ENCODE measurements at places on chromosomes 4 and X.

- DNase-seq = no peak
Observed at GRCh38 chr4:971666-972500, 1.5 kb downstream of the DGKQ start.

DNA sequence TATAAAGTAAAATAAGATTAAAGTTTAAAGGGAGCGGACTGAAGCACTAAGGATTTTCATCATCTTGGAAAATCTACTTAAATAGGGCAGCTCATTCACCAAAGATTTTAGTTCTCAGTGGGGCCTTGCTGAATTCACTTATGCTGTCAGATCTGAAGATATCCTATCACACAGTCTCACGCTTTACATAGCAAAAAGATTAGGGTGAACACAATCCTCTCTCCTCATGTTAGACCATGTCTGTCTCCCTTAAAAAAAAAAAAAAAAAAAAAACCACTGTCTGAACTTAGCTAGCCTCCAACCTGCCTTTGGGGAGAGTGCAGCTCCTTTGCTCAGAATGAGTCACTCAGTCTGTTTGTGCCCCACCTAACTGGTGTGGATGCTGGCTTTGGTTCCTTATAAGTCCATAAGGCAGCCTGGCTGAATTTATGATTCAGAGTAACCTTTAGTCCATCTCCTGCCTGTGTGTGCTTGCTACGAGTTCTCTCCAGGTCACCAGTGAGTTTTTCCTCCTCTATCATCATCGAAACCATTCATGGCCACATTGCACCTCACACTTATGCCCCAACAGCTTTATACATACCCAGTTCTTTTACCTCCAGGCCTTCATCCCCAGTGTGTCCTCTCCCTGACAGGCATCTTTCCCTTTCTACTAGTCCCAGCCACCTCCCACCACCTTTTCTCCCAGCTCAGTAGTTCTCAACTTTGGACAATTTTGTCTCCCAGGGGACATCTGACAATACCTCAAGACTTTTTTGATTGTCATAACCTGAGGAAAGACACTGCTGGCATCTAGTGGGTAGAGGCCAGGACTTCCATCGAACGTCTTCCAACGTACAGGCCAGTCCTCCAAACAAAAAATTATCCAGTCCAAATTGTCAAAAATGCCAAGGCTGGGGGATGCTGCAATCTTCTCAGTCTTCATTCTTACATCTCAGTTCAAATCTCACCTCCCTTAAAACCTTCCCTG is 220.7 kb upstream of the EMCN start:
- no peak for DNase-seq

DNA sequence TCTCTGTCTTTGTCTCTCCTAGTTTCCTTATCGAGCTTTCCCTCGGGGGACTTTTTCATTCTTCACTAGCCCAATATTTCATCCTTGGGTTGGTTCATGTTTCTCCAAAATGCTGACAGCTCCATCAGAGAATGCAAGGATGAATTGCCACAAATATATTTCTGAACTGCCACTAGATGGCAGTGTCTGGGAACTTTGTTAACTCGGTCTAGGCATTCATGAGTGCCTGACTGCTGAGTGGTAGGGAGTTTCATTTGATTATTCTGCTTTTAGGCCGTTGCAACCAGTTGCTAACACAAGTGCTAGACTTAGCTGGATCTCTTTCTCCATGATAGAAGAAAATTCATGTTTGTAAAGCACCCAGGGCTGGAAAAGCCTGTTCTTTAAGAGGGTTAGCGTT is 73.5 kb upstream of the RAP2C start:
- DNase-seq = no peak

- no peak for DNase-seq
Observed at GRCh38 chr4:67580577-67580976, 22.1 kb downstream of the STAP1 start.

GRCh38 chrX:150298841-150299551 is 64.1 kb upstream of the MAMLD1 start:
- DNase-seq = no peak

DNA sequence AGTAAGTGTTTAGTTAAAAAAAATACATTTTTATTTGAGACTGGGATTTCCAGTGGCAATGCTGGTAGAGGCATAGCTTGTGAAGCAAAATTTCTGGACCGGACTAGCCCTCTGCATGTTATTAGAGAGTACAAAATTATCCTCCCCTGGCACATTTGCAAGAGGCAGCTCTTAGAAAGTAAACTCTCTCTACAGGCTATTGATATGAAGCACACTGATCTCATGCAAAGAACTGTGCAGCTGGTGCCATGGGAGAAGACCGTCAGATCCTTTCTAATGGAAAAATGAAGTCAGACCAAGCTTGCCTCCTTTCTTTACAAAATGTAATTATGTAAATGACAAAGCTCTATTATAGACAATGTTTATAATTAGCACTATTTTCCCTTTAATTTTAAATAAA is 2717.2 kb downstream of the PCDH7 start:
- DNase-seq = no peak

GRCh38 chr4:184457535-184458249 is 16.7 kb downstream of the IRF2 start:
- no peak for DNase-seq

GRCh38 chrX:150143721-150144440 is 205.6 kb upstream of the EOLA2 start:
- DNase-seq = no peak

DNA sequence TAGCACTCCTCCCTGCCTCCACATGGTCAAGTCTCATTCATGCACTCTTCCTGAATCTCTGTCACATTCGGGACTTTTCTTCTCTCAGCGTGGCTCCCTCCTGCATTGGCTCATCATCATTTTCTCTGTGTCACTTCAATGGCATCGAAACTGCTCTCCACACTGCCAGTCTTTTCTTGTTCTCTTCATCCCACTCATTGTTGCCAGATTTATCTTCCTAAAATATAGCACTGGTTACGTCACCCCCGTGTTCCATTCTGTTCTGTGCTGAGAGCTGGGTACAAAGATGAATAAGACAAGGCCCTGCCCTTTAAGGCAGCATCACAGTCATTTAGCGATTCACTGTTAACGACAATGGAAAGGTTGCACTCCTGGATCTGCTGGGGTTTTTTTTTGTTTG is 174.4 kb upstream of the TBC1D9 start:
- no peak for DNase-seq

DNA sequence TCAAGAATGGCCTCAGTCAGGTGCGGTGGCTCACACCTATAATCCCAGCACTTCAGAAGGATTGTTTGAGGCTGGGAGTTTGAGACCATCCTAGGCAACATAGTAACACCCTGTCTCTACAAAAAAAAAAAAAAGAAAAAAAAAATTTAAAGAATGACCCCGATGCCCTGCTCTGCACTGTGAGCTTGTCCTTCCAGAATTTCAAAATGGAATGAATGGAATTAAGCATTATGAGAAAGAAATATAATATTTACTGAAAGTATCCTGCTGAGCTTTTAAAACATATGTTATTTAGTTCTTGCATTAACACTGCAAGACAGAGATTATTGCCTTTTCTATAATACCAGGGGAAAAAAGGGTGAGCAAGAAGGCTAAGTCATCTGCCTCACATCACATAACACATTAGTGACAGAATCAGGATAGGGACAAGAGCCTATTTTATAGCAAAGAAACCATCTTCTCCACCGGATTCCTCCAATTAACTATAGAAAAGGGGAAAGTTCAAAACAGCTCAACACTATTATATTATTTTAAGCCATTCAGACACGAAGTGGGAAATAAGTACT is 41.9 kb upstream of the GAB1 start:
- DNase-seq = no peak

- no peak for DNase-seq
Observed at GRCh38 chrX:118968031-118968430, 6.4 kb upstream of the LONRF3 start.

DNA sequence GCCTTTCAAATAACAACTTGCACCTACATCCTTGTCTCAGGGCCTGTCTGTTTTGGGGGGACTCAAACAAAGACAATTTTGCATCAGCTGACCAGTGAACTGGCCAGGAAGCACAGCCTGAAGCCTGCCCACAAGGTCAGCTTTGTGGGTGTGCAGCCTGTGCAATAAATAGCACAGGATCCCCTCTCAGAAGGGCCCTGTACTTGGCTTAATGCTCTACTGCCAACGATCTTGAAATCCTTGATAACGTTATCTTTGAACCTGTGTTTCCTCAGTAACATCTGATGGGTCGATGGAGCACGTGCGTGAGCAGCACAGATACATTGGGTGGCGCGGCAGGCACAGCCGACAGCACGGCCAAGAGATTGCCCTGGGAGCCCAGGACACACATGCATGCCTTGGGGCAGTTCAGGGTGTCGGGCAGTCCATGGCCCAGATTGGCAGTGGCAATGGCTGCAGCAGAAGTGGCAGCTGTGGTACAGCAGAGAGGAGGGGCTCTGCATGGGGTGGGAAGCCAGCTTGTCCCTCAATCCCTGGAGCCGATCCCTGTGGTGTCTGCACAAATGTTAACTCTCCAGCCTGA is 58.8 kb upstream of the ATP6AP2 start:
- no peak for DNase-seq

- DNase-seq = no peak
Observed at GRCh38 chrX:114798907-114799306, 215.0 kb downstream of the HTR2C start.

DNA sequence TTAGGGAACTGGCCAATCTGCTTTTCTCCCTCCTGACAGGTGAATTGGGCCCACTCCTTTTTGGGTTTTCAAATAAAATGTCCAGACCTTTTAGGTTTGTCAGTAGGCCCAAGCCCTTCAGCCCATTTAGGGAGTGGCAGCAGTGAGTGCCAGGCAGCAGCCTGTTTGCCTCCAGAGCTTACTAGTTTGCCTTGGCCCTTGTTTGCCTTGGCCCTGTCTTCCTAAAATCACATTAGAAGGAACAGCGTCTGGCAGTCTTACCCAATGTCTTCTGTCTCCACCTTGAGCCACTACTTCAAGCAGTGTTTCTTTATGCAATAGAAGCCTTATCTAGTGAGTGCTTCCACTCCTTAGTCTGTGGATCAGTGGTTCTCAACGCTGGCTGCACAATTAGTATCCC is 117.1 kb downstream of the TMEM164 start:
- DNase-seq = no peak

DNA sequence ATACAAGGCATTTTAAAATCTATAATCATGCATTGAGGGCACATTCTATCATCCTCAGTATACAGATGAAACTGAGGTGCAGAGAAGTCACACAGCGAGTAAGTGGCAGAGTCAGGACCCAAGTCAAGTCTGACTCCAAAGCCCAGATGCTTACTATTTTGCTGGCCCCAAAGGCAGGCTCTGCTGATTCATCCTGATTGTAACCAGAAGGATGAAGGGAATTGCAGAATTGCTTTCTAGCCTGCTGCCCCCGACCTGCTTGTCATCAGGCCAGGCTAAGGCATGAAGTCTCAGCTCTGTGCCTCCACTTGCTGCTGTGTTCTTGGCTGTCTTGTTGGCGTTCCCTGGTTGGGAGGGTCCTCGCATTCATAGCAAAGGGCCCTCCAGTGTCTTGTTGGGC is 62.7 kb downstream of the SLC9A6 start:
- no peak for DNase-seq

- no peak for DNase-seq
Observed at GRCh38 chr4:147006229-147006628, 60.6 kb upstream of the TTC29 start.

GRCh38 chr4:8121292-8122015 is 37.2 kb downstream of the ABLIM2 start:
- DNase-seq = no peak

GRCh38 chr4:143728166-143728565 is 27.7 kb upstream of the FREM3 start:
- DNase-seq = no peak

- no peak for DNase-seq
Observed at GRCh38 chrX:19188566-19188965, 66.3 kb upstream of the ADGRG2 start.

DNA sequence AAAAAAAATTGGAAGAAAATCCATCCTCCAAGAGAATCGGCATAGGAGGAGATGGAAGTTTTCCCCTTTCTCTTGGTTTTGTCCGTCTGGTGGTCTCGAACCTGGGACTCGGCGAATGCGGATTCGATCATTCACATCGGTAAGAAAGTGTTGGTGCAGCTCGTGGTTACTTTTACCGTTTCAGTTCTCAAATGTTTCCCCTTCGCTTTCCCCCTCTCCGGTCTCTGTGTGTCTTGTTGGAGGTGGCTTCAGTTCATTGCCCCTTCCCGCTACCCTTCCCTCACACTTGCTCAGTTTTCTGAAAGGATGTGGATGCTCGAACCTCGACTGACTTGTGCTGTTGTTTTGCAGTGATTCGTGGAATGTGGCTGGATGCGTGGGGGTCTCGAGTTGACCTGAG is 840 bp downstream of the GRID2 start:
- DNase-seq = no peak

- DNase-seq = no peak
Observed at GRCh38 chrX:74585766-74586165, 28.7 kb downstream of the RLIM start.

DNA sequence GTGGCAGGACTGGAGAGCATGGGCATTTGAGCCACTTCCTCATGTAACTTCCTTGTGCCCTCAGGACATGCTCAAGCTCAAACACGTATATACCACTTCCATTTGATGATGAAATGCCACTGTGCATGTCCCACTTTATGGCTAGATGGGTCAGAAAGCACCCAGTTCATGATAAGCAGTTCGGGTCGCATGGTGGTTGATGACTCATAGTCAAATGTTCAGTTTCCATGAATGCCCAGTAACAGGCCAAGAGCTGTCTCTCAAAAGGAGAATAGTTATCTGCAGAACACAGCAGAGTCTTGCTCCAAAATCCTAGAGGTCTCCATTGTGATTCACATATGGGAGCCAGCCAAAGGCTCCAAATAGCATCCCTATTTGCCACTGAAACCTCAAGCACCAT is 48.9 kb upstream of the SPIN3 start:
- DNase-seq = no peak

- no peak for DNase-seq
Observed at GRCh38 chr4:35933901-35934300, 310.4 kb downstream of the ARAP2 start.

GRCh38 chr4:98381306-98381705 is 120.1 kb downstream of the RAP1GDS1 start:
- DNase-seq = no peak

DNA sequence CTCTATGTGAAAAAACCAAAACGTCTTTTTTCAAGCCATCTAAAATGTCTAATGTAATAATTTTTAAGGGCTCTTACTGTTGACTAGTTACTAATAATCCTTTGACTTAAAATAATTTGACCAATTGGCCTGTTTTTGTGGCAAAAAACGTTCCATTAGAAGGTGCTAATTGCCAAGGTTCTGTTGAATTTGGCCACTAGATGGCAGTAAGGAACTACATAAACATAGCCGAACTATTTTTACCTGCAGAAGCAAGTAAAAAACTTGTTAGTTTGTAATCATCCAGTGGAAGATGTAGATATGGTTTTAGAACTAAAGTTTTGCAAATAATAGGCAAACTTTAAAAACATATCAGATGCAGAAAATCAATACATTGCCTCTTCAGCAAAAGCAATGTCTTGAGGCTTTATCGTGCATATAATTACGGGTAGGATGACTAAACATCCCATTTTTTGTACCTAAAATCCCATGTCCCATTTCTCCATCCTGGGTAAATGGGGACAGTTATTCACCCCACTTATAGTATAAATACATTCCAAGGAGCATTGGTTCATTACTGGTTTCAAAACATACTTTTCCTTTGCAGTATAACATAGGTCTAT is 57.6 kb downstream of the PROM1 start:
- no peak for DNase-seq

Data from stimulated activated CD8-positive, alpha-beta memory T cell treated with anti-CD3 and anti-CD28 coated beads, Interleukin-7, amount 100 ng/mL, for 48 hours (primary cell).